T-helper 2 cell treated with Interferon-gamma antibody and Interleukin-4, amounts not matched to agents 5 μg/mL and 100 μg/mL, for 36 hours (primary cell): ENCODE measurements at places on chromosomes 11 and 22.

GRCh38 chr22:48651981-48652538 is 1175.6 kb downstream of the BRD1 start:
- H3K27me3 ChIP-seq, result no peaks in the 10 kb centered on the region
- H3K4me3 ChIP-seq, result no peak overlapping the region
- H3K4me1 ChIP-seq, result no peaks in the 10 kb centered on the region

DNA sequence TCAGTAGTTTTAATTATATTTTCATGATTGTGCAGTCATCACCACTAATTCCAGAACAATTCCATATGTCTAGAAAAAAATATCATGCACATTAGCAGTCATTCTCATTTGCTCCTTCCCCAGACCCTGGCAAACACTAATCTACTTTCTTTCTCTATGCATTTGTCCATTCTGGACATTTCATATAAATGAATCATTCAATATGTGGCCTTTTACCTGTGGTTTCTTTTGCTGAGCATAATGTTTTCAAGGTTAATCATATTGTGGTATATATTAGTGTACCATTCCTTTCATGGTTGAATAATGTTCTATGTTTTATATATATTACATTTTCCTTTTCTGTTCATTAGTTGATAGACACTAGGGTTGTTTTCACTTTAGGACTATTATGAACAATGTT is 811.1 kb upstream of the RAG2 start:
- H3K36me3 ChIP-seq, result no peaks in the 10 kb centered on the region
- DNase-seq, result no peak
- H3K4me3 ChIP-seq, result no peak overlapping the region
- no peak overlapping the region for H3K27ac ChIP-seq
- no peaks in the 10 kb centered on the region for H3K4me1 ChIP-seq
- H3K27me3 ChIP-seq, result no peaks in the 10 kb centered on the region

DNA sequence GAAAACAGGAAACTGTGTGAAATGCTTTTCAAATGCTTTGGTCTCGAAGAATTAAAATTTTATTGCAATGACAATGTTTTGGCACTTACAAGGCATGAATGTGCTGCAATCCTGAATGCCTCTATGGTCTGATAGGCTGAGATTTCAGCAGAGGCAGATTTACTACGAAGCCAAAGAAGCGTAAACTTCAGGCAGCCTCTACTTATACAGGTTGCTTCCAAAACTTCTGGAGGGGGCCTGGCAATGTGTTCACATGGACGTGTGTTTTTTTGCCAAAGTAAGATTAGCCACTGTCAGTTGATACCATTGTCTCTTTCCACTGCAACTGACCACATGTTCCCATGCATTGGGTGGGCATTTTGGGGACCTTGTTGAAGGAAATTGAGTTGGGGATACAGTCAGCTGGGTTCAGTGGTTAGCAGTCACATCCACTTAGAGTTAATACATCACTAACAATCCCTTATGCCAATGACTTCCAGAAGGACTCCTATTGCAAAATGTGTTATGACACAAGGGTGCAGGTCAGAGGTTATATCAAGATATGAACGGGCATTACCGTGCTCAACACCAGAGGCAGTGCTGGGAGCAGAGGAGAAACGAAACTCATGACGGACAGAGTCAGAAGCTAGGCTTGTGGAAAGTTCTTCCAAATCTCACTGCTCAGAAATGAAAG is 48.8 kb downstream of the ABTB2 start:
- H3K27ac ChIP-seq, result no peak overlapping the region
- DNase-seq, result no peak
- no peak overlapping the region for H3K4me3 ChIP-seq
- no peaks in the 10 kb centered on the region for H3K36me3 ChIP-seq
- H3K4me1 ChIP-seq, result peaks cover 28% of the 10 kb centered on the region

- no peaks in the 10 kb centered on the region for H3K27me3 ChIP-seq
- peaks cover 13% of the 10 kb centered on the region for H3K4me1 ChIP-seq
- no peak overlapping the region for H3K27ac ChIP-seq
- no peak overlapping the region for H3K4me3 ChIP-seq
- peaks cover 10% of the 10 kb centered on the region for H3K36me3 ChIP-seq
Observed at GRCh38 chr11:116955949-116956348, 118.5 kb upstream of the APOA1 start.

DNA sequence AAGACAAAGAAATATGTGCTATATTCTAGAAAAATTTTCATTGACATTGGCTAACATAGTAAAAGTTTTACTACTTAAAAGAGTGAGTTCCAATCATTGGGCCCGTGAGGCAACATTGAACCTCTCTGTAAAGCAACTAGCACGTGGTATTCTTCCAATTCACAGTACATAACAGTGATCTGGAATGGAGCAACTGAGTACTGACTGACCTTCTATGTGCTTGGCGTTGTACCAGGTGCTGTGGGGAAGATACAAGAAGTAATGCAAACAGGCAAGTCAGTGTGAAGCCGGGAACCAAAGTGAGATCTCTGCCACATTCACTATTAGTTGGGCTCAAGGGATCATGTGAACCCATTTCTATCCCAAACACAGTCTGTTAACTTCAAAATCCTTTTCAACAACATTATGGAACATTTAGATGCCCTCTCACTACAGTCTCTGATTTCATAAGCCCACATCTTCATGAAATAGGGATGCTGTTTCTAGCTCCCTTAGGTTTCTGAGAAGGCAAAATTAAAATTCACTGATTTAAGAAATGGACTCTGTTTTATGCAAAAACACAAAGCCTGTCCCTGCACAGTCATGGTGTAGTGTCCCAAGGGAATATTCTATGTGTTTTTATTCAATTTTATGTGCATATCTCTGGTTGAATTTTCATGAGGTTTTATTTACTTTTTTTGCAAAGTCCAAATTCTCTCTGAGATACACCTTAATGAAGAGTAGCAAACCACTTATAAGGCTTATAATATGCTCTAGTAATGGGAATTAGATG is 61.8 kb upstream of the NCAM1 start:
- no peaks in the 10 kb centered on the region for H3K36me3 ChIP-seq
- no peak overlapping the region for H3K4me3 ChIP-seq
- no peak for DNase-seq
- H3K27me3 ChIP-seq, result peaks cover 2% of the 10 kb centered on the region
- no peaks in the 10 kb centered on the region for H3K4me1 ChIP-seq

GRCh38 chr11:44752713-44753112 is 26.0 kb downstream of the TSPAN18 start:
- no peaks in the 10 kb centered on the region for H3K36me3 ChIP-seq
- H3K27ac ChIP-seq, result no peak overlapping the region
- peaks cover 6% of the 10 kb centered on the region for H3K27me3 ChIP-seq
- H3K4me1 ChIP-seq, result peaks cover 3% of the 10 kb centered on the region

DNA sequence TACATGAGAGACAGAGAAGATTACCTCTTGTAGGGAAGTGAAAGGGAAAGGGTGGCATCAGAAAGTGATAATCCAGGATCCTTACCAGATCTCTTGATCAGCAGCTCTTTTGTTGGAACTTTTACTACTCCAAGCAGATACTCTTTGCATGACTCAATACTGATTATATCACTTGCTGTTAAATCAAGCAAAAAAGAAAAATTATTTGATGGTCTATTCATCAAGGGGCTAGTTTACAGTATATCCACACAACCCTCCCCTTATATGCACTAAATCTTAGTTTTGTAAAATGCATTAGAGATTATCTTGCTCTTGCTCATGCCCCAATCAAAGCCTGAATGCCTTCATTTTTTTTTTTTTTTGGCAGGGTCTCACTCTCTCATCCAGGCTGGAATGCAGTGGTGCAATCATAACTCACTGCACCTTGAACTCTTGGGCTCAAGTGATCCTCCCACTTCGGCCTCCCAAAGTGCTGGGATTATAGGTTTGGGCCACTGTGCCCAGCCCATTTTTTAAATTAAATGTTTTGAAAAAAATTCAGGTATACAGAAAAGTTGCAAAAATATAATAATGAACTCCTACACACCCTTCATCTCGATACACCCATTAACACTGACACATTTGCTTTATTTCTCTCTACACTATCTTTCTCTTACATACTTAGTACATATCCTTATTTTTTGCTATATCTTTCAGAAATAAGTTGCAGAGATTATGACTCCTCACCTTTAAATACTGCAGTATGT is 76.1 kb upstream of the UCP3 start:
- no peak overlapping the region for H3K4me3 ChIP-seq
- H3K27me3 ChIP-seq, result no peaks in the 10 kb centered on the region
- no peak overlapping the region for H3K27ac ChIP-seq
- peaks cover 6% of the 10 kb centered on the region for H3K4me1 ChIP-seq
- peaks cover 52% of the 10 kb centered on the region for H3K36me3 ChIP-seq
- no peak for DNase-seq

DNA sequence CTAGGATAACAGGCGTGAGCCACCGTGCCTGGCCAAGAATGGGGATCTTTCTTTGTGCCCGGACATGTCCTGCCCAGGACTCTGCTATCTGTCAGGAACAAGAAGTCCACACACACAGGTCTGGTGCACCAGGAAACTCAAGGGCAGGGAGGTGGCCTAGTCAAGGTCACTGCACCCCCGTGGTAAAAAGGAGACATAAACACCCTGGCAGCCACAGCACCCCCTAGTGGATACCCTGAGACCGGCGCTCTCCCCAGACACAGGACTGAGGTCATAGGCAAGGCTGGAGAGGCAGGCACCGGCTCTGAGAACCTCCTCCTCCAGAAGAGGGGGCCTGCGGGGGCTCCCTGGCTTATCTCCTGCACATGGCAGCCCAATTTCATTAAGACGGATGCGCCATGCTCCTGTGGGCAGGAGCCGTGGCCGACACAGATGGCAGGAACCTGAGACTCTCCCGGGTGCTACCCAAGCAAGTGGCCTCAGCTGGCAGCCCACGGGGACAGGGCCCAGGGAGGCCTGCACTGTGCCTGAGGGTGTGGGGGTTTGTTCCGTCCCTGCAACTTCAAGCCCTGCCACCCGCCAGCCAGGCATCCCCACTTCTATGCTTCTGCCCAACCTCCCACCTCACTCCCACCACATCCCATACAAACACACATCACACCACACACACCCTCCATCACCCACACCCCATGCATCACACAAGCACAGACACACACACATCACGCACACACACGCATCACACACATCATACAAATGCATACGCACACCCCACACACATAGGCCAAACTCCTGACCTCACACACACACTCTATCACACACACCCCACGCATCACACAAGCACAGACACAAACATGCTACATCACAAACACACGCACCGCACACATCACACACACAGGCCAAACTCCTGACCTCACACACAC is 19.6 kb downstream of the MACROD1 start:
- DNase-seq, result peak; percentile 53
- no peak overlapping the region for H3K4me3 ChIP-seq
- H3K36me3 ChIP-seq, result no peaks in the 10 kb centered on the region
- no peaks in the 10 kb centered on the region for H3K27me3 ChIP-seq
- H3K4me1 ChIP-seq, result peaks cover 13% of the 10 kb centered on the region
- no peak overlapping the region for H3K27ac ChIP-seq

DNA sequence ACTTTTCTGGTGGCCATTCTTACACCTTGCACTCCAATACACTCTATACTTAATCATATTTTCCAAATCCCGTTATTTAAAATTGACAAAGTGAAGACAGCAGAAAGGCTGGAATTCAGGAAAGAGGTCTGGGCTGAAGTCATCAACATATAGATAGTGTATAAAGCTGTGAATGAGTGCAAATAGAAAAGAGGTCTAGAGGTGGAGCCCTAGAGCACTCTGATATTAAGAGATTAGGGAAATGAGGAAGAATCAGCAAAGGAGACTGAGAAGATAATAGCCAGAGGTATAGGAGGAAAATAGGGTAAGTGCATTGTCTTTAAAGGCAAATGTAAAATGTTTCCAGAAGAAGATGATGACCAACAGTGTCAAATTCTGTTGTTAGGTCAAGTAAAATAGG is 7.9 kb downstream of the CTR9 start:
- no peak overlapping the region for H3K27ac ChIP-seq
- H3K4me1 ChIP-seq, result peaks cover 6% of the 10 kb centered on the region
- H3K27me3 ChIP-seq, result no peaks in the 10 kb centered on the region
- peaks cover 37% of the 10 kb centered on the region for H3K36me3 ChIP-seq

- H3K4me1 ChIP-seq, result peaks cover 5% of the 10 kb centered on the region
- DNase-seq, result no peak
- H3K4me3 ChIP-seq, result no peak overlapping the region
- H3K36me3 ChIP-seq, result no peaks in the 10 kb centered on the region
Observed at GRCh38 chr11:45523760-45524159, 141.7 kb downstream of the CHST1 start.

GRCh38 chr11:13775471-13775870 is 107.0 kb downstream of the FAR1 start:
- no peak overlapping the region for H3K4me3 ChIP-seq
- no peaks in the 10 kb centered on the region for H3K36me3 ChIP-seq
- H3K4me1 ChIP-seq, result no peaks in the 10 kb centered on the region
- H3K27me3 ChIP-seq, result peaks cover 33% of the 10 kb centered on the region

DNA sequence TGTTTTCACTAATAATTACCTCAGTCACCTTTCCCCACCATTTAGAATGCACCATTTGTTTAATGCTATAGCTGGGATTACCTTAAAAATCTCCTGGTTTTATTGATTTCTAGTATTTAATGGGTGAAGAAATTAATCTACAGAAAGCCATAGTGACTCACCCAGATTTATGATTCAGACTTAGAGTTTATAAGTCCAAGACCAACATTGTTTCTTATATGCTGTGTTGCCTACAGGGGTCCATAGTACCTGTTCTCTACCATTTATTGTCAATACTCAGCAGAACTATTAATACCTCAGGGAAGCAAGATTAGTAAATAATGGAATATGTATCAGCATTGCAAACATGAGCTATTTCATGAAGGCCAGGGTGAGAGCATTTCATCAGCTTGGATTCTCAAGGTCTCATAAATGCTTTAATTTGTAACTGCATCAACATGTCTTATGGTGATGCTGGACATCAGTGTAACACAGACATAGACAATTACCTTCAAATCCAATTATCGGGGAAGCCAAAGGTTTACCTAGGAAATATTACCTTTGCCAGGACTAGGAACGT is 8.0 kb upstream of the MS4A7 start:
- H3K36me3 ChIP-seq, result no peaks in the 10 kb centered on the region
- no peak overlapping the region for H3K4me3 ChIP-seq
- H3K27me3 ChIP-seq, result no peaks in the 10 kb centered on the region
- no peaks in the 10 kb centered on the region for H3K4me1 ChIP-seq
- DNase-seq, result no peak

DNA sequence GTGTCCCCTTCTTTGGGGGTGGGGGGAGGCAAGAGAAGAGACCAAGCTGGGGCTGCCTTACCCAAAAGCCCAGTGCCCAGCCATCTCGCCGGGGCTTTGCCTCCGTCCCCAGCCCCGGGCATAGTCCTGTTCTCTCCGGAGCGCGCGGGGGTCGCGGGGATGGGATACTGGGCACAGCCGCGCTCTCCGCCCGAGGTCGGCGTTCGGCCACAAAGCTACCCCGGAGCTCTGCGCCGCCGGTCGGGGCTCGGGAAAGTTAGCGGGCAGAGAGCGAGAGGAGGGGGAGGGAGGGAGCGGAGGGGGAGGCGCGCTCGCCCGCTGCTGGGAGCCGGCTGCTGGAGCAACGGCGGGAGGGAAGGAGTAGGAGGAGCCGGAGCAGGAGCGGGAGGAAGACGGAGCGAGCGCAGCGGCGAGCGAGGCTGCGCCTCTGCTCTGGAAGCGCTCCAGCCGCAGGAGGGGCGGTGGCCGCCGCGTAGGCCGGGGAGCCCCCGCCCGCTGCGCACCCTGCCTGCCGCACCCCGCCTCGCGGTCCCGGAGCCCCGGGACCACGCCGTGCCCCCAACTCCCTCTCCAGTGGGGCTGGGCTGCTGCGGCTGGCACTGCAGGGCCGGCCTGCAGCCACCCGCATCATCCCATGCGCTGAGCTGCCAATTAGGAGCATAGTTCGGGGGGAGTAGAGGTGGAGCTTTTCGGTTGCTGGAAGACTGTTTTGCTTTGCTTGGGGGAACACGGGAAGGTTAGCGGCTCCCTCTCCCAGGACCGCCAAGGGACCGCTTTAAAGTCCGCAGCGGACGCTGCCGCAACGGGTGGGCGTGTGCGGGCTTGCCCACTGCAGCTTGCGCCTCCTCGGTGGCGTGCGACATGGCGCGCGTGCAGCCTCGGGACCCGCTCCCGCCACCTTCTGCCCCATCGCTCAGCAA is at the start of gene SCN4B:
SCN4B (minus strand) TSS at position 272 of the 920 bp plus-strand sequence; CDS start at position 122, 150 bp downstream.
- H3K36me3 ChIP-seq, result no peaks in the 10 kb centered on the region
- no peak within 1 kb of the TSS for H3K27ac ChIP-seq
- peaks cover 86% of the 10 kb centered on the region for H3K27me3 ChIP-seq
- H3K4me1 ChIP-seq, result peaks cover 10% of the 10 kb centered on the region
- H3K4me3 ChIP-seq, result peak within 1 kb of the TSS; percentile 69
